Foreskin keratinocyte (primary cell): ENCODE measurements at places on chromosomes 6 and 20.

GRCh38 chr6:41639809-41640371 is 1.6 kb downstream of the MDFI start:
- no peak for DNase-seq

- no peak for DNase-seq
These were observed 1.1 kb downstream of the EPB41L1 start for GRCh38 chr20:36155629-36155971.

GRCh38 chr6:162708971-162709370 is 18.6 kb downstream of the PRKN start:
- DNase-seq = no peak

GRCh38 chr6:158911746-158912480 is 88.1 kb downstream of the RSPH3 start:
- DNase-seq = no peak

DNA sequence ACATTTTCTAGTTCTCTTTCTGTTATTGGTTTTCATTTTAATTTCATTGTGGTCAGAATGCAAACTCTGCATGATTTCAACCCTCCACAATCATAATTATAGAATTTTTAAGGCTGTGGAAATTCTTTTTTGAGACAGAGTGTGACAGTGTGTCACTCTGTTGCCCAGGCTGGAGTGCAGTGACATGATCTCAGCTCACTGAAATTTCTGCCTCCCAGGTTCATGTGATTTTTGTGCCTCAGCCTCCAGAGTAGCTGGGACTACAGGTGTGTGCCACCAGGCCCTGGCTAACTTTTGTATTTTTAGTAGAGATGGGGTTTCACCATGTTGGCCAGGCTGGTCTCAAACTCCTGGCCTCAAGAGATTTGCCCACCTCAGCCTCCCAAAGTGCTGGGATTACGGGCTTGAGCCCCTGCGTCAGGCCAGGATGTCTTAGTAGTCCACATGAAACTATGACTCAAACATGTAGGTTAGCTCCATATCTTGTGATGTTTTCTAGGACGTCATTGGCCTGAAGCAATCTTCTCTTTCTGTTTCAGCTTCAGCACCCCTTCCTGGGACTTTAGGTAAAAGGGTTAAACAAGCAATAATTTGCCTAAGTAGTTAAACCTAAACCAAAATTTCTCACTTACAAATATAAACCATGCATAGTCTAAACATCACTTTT is 47.4 kb upstream of the SAMD3 start:
- DNase-seq = no peak

DNA sequence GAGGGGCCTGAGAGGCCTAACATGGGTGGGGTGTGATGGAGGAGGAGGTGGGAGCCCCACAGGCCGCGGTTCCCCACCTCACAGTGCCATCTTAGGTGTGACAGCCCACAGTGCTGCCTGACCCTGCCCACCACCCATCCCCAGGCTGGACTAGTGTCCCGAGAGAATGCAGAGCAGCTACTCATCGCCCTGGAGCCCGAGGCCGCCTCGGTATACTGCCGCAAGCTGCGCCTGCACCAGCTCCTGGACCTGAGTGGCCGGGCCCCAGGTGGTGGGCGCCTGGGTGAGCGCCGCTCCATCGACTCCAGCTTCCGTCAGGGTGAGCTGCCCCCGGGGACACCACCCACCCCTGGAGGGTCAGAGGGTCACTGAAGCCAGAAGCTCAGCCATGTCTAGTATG is 15.6 kb downstream of the HSPA12B start:
- no peak for DNase-seq

DNA sequence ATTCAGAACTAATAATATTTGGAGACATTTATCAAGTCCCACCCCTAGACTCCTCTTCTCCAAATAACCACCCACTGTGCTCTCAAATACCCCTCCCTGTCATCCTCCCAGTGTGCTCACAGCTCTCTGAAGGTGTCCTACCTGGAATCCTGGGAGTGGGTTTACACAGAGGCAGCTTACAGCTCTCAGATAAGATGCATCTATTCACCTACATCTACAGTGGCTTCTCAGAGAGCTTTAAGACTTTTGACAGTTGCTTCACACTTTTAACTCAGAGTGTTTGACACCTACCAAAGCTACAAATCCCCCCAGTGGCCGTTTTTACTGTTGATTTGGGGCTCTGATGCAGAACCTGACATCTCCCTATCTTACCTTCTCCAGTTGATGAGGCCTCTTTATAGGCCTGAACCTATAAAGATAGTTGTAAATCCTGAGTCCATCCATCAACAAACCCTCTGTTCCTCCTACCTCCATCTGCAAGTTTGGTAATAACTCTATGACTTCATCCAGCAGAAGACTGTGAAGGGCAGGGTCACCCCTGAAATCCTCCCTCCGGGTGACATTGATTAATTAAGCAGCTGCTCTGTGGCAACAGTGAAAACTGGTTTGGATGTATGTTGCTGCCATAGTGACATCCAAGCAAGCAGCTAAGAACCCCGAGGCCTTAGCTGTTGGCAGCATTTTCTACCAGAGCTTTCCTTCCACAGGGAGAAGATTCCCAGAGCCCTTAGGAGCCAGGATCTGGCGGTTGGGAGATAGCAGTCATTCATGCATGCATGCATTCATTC is 226.1 kb upstream of the RREB1 start:
- DNase-seq = no peak

GRCh38 chr6:13573669-13574110 is 711 bp upstream of the SIRT5 start:
- peak; percentile 25 for DNase-seq

DNA sequence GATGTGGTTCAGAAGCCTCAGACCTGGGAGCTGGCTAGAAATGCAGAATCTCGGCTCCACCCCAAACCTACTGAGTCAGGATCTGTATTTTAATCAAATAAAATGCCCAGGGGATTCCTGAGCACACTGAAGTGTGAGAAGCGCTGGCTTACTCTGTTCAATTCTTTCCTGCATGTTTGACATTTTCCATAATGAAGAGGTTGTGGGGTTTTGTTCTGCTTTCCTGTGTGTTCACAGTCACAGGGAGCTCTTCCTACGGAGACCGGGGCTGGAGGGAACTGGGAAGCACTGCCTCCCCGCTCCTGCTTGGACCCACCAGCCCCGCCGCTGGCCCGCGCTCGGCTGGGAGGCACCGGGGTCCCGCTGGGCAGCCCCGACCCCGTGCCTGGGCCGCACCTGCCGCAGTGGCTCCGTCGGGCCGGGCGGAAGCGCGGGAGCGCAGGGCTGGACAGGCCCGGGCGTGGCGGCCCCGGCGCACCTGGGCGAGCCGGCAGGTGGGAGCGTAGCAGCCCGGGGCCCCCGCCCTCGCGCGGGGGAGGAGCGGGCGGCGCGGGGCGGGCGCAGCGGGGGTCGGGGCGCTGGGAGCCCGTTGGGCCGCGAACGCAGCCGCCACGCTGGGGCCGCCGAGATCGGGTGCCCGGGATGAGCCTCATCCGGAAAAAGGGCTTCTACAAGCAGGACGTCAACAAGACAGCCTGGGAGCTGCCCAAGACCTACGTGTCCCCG is at the start of gene MAPK13:
TSS of gene MAPK13 (plus strand) at position 573 of the 726 bp plus-strand sequence. CDS start at position 643, 70 bp downstream.
- DNase-seq = no peak

GRCh38 chr6:145368075-145368474 is 367.2 kb downstream of the EPM2A start:
- no peak for DNase-seq

GRCh38 chr6:35962779-35963560 is 42.1 kb upstream of the SRPK1 start:
- no peak for DNase-seq

- peak; percentile 96 for DNase-seq
These were observed 100.7 kb downstream of the ANKRD60 start for GRCh38 chr20:58127701-58128111.

DNA sequence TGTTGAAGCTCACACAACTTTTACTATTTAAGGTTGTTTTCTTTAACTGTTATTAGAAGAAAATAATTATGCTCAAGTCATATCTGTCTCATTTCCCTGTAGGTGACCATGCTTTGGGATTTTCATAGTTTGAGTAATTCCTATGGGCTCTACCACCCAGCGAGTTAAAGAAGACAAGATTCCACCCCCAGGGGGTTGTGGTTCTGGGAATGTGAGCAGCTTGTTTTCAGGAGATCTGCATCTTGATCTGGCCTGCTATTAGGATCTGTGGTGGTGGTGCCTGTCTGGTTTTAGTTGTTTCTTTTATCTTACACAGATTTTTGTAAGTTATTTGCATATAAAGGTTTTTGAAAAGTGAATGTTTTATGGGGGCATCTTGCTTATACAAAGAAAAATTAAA is 20.2 kb upstream of the REV3L start:
- DNase-seq = no peak

- no peak for DNase-seq
These were observed 173.6 kb downstream of the COL21A1 start for GRCh38 chr6:56073761-56074160.

DNA sequence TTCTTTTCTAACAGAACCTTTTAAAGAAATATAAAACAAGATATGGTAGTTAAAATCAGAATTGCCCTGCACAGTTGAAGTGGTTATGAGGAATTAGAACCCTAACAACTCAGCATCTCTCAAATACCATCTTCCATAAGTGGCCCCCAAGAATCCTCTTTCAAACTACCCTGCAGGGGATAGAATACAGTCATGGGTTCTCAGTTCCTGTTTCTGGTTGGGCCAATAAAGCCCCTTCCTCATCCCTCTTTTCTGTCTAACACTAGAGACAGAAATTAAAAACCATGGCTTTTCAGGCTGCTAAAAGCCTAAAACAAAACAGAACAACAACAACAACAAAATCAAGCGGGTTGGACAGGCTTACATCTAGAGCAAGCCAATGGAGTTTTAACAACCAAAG is 6.7 kb upstream of the LCA5 start:
- no peak for DNase-seq
